ENCODE measurements at places on chromosomes 3 and 15. TPM values are rescaled to one million over a fixed set of nuclear protein-coding genes. Genes with fewer than 3 reads are reported as not detected.

- no peak for DNase-seq
Observed at GRCh38 chr15:78234515-78235040, at the start of gene ACSBG1. ACSBG1 (minus strand) TSS chr15:78234565; CDS start chr15:78234501, 64 bp downstream.

DNA sequence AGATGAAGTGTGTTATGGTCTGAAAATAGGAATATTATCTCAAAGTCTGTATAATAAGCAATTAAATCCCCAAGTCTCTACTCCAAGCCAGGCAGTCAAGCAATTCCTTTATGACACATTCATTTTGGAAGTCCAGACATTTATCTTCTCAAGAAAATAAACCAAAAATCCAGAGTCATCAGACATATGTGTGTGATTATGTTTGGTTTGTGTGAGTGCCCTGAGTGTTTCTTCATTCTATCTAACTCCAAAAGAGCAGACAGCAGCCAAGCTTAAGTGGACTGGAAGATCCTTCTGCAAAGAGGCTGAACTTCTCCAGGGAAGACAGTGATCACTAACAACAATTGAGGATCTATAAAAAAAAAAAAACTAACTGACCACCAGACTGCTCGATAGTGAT is 239.8 kb downstream of the STAG1 start:
- no peak for DNase-seq

DNA sequence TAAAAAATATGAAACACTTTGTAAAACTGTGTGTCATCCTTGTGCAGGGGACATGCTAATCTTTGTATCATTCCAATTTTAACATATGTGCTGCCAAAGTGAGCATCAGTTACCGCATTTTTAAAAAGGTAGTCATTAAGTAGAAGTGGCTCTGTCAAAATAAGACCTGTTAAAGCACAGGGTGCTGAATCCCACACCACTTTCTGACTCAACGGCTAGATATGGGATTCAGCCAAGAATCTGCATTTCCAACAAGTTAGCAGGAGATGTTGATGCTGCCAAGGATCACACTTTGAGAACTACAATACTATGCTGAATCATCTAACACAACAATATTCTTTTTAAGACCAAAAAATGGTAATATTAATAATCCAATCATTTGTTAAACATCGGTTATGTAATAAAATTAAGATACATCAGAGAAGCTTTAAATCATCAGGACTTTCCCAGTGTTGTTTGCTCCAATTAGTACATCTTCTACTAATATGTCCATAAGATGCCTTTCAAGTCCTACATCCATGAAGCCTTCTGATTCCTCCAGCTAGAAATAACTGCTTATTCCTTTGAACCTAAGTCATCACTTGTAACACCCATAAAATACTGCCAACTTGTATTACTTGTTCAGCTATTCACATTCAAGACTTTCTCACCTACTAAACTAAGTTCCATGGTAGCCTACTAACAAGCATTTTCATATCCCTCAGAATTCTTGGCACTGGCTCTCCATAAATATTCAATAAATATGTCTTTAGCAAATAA is 71.1 kb downstream of the TBL1XR1 start:
- DNase-seq, result no peak

DNA sequence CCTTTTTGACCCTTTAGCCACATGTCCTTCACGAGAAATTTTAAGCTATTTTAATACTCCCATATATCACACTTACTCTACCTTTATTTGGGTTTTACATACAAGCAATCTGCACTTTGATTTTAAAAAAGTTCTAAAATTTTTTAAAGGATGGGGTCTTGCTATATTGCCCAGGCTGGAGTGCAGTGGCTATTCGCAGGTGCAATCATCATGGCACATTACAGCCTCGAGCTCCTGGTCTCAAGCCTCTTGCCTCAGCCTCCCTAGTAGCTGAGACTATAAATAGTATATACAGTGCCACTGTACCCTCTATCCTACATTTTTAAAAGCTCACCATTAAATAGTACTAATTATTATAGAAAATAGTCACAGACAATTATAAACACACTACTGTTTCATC is 29.9 kb downstream of the NIT2 start:
- DNase-seq, result no peak

DNA sequence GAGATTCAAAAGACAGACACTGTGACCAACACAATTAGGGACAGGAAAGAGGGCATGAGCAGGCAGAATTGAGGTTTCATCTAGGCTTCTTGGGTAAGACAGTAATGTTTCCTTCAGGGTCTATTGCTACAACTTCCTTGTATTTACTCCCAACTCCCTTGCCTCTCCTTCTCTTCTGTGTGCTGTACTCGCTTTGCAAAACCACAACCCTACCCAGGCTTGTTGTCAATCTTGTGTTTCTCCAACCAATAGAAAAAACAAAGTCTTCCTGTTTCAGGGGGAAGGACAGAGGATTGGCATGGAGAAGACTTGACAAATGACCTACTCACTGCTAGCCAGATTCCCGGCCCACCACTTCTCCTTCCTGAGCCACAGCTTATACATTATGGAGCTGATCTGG is 36.3 kb upstream of the MASP1 start:
- DNase-seq, result no peak

Gene SI
- total RNA-seq, result not detected

Gene SHC4
- total RNA-seq, result not detected

Gene CFAP20DC
- not detected for total RNA-seq

GRCh38 chr15:69880571-69881301 is 217.0 kb downstream of the TLE3 start:
- DNase-seq, result no peak

Gene ADAM10
- total RNA-seq, result 35.7 TPM

DNA sequence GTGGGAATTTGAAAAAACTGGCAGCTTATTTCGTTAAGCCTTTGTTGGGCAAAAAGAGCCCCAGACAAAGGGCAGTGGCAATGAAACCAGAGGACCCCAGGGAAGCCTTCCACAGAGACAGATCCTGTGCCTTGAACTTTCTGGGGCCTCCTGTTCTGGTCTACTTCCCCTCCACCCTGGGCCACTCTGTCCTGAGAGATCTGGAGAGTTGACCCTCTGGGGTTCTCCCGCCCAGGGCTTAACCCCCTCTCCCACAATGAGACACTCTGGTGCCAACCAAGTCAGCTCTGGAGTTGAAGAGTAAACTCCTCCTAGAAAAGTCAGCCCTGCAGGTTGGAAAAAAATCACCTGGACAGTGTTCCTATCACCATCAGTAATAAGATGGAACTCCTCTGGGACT is 20.8 kb downstream of the EHD4 start:
- DNase-seq, result no peak

DNA sequence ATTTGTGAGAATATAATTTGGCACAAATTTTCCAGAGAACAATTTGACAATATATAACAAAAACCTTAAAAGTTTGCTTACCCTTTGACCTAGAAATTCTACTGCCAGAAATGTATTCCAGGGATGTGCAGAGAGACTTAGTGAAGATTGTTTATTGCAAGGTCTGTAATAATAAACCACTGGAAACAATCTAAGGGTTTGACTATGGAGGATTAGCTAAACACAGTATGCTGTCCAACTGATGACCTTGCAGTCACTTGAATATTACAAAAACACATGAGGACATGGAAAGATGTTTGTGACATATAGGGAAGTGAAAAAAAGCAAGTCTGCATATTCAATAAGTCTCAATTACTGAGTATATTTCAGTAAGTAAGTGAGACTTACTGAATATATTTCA is 48.1 kb upstream of the CDV3 start:
- no peak for DNase-seq

- DNase-seq, result no peak
Observed at GRCh38 chr3:118244761-118245160, 789.9 kb downstream of the IGSF11 start.

Gene TRH
- not detected for total RNA-seq

DNA sequence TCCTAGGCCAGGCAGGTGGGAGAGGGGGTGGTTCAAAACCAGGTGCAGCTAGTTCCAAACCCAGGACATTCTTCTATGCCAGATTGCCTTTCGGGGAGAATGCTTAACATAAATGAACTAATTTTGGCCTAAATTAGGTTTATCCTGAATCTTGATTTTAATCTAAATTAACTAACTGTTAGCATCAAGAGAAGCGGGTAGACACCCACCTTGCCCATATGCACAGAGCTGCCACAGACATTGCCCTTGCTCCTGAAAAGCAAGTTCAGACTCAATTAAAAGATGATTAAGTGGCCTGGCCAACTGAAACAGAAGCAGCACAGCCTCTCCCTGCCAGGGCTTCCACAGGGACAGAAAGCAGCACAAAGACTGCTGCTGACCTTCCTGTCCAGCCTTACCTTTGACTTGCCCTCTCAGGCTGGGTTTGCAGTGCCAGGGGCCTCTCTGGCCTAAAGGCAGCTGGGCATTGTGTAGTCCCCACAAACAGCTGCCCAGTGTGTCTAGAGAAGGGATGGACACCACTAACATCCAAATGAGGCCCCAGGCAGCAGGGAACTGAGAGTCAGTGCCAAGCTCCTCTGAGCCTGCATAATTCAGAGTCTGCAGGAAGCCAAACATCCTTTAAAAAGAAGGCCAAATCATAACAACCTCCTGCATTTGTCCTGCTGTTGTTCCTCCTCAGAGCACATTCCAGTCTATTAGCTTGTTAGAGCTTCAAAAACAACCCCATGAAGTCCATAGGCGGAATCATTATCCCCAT is 15.4 kb upstream of the OXTR start:
- no peak for DNase-seq

Gene DPPA2
- total RNA-seq, result not detected

Gene PAQR5
- total RNA-seq, result 0.39 TPM

DNA sequence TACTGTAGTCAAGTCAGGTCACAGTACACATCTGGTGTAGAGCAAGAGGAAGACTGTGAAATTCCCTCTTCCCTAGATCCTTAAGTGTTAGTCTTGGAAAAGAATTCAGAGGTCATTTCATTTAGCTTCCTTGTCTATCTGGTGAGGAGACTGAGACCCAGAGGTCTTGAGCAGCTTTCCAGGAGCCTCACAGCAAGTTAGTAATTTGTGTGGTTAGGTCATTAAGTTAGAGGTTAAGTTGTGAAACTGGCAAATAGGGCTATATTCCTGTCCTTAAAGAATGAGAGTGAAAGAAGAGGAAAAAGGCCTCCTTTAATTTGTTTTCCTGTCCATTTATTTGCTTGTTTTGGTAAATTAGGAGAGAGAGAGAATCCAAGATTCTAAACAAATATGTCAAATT is 9.0 kb downstream of the PODXL2 start:
- no peak for DNase-seq

Gene NPAP1
- not detected for total RNA-seq

Gene CHRD
- 7.3 TPM for total RNA-seq

- no peak for DNase-seq
Observed at GRCh38 chr15:65981837-65982626, 112.7 kb downstream of the RAB11A start.

Gene CCNB2
- total RNA-seq, result not detected

Gene NR2C2
- 37.1 TPM for total RNA-seq

- DNase-seq, result no peak
Observed at GRCh38 chr3:53167418-53168174, 6.6 kb downstream of the PRKCD start.

DNA sequence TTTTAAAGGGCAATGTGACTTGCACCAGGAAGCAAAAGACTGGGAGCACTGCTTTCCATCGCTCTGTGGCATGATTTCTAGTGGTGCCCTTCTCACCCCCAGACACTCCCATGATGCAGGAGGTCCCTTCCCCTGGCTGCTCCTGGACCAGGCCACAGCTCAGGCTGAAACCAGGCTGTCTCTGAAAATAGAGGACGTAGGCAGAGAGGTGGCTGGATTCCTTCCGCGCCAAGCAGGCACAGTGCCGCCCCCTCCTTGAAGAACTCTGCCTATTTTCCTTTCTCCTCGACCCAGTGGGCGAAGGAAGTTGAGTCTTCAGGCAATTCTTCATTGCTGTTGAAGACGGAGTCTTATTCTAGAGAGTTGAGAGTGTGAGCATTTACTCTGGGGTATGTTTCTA is 489.4 kb upstream of the TBL1XR1 start:
- no peak for DNase-seq

GRCh38 chr3:117447419-117447818 is 737.8 kb downstream of the TUSC7 start:
- DNase-seq, result no peak

Gene CMTM8
- total RNA-seq, result 0.97 TPM
